CMK (cell line): ENCODE measurements at places on chromosomes 13 and 19.

DNA sequence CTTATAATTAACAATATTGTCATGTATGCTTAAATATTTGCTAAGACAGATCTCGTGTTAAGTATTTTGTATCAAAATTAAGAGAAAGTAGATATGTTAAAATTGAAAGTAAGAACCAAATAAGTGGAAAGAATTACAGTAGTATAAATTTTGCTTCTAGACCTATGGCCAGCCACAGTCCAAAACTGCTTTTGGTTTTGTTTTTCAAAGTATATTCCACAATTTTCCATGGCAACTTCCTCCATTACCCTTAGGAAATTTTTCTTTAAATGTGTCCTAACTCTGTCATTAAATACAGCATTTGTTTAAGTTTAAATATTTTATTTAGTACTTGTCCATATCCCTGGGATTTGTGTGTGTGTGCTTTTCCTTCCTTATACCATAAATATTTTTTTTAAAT lies 689.0 kb downstream of the DIAPH3 start:
- no peak for DNase-seq

DNA sequence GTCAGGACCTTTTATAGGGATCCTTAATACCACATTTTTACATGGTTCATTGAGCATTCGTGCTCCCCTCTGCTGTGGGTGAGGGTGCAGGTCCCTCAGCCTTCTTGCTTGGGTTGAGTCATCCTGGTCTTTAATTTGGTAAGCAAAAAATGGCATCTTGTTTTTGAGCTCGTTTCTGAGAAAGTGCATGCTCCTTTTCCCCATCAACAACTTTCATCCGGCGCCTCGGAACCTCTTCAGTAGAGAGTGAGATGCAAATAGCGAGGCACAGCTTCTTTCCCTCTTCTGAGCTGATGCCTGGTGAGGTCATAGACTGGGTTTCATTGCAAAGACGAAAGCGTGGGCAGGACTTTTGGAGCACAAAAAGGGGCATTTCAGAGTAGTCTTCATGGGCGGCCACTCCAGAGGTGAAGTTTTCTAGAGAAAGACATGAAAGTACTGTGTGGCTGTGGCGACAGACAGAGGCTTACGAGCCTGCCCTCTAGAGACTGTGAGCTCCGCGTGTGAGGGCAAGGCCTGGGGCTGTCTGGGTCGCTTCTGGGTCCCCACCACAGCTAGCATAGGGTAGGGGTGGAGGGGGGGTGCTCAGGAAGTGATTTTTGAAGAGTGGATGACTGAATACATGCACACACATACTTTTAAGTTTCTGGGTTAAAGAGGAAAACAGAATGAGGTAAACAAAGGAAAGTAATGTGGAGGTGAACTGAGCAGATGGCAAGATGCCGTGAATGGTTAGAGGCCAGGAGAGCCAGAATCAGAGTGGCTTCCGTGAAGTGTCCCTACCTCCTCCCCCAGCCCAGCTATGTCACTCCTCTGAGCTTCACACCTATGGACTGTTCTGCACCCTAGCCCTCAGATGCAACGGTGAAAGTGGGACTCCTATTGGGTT lies 44.3 kb downstream of the BBC3 start:
- no peak for DNase-seq

GRCh38 chr19:14470031-14470876 lies 4.9 kb downstream of the PTGER1 start:
- DNase-seq, result no peak

DNA sequence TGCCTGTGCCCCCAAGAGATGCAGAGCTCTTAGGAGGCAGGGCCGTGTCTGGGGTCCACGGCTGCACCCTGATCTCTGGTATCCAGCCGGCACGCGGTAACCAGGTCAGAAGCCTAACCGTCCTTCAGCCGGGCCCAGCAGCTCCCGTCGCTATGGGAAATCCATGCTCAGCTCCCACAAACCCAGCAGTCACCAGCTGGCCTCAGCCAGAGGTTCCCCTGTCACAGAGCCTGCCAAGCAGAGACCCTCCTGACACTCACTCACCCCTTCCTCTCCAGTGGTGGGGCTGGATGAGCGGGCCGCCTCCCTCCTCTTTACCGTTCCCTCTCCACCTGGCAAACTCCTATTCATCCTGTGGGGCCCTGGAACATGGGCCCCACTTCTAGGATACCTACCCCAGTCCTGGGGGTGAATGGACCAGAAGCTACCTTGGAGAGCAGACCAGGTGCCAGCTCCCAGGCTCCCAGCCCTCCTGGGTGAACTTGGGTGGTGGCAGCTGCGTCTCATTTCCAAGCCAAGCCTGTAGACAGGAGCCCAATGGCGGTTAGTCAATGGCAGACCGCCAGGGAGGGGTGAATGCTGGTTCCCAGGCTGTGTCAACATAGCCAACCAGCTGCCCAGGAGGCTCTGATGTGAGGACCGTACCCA lies 21.4 kb upstream of the TCF3 start:
- DNase-seq, result no peak

DNA sequence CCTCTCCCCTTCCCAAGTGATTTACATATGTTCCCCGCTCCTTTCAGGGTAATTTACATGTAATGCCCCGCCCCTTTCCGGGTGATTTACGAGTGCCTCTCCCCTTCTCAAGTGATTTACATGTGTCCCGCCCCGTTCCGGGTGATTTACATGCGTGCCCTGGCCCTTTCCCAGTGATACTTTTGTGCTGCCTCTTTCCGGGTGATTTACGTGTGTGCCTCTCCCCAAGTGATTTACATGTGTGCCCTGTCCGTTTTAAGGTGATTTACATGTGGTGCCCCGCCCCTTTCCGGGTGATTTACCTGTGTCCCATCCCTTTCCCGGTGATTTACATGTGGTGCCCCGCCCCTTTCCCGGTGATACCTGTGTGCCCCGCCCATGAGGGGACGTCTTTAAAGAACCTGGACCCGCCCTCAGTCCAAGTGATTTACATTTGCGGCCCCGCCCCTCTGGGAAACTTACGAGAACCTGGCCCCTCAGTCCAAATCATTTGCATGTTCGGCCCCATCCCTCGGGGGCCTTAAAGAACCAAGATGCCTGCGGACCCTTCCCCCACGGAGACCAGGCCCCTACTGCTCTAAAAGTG lies 559 bp upstream of the LENG9 start:
- peak; percentile 74 for DNase-seq

DNA sequence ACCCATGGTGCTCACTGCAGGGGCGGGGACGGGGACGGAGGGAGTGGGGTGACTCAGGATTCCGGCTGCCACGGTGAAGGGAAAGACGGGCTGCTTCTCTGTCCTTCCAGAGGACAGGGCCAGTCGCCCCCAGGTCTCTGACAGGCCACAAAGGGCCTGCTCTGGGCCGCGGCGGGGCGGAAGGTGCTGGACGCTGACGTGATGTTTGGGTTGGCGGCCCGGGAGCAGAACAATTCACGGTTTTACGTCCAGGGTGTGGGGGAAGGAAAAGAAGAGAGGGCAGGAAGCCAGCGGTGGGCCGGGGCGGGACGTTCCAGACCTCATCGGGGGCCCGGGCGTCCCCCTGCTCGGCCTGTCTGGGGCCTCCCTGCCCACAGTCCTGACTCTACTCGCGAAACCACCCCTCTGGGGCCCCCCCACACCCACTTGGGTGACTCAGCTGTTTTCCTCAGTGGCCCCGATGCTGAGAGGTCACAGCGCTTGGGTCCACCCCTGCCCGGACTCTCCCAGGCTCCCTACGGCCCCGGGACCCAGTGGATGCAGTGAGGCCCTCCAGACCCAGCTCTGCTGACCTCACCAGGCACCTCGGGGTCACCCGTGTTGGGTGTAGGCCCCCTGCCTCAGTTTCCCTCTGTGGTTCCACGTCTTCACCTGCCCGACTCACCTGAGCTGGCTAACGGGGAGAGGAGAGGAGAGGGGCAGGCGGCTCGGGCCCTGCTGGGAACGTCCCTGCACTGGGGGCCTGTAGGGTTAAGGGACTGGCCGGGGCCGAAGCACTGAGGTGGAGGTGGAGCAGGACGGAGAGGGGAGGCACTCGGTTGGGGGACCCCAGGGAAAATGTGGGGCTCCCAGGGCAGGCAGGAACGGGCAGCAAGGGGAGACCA lies 29.2 kb downstream of the PIP5K1C start:
- DNase-seq, result peak; percentile 76

- no peak for DNase-seq
Observed at GRCh38 chr19:9709305-9709704, 34.4 kb upstream of the ZNF562 start.

GRCh38 chr13:23671897-23672296 lies 101.7 kb downstream of the TNFRSF19 start:
- no peak for DNase-seq

DNA sequence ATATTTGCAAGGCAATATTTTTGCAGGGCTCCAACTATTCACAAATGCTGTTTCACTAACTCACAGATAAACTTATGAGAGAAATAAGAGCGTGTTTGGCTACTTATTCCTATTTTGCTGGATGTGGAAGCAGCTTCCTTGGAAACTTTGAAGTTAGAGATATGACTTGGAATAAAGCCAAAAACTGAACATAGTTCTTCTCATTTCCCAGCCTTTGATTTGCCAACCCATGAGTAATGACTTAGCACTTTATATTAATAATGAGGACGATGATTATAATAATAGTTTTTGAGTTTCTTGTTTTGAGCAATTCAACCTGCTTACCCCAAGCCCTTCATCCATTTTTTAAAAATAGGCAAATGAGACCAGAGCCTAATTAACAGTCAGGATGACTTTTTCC lies 47.7 kb downstream of the SLC10A2 start:
- no peak for DNase-seq

DNA sequence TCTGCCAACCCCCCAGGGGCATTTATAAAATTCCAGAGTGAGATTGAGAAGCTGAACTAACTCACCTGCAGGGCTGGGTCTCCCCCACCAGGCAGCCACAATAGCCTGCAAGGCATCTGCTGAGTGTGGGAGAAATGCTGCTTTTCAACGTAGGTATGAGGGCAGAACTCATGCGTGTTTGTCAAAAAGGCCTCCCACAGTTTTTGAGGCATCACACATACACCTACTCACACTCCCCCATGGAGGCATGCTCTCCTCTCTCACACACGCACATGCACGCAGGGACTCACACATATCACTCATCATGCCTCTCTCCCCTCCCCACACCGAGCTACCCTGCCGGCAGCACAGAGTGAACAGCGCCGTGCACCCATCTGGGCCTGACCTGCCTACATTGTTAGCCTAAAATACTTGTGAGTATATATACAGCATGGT lies 390.5 kb downstream of the FGF9 start:
- no peak for DNase-seq
